Mucosa of gallbladder (tissue), 1 donor: ENCODE measurements at places on chromosomes 2 and 18.

GRCh38 chr18:13534631-13535030 is 191.7 kb downstream of the FAM210A start:
- DNase-seq: no peak

GRCh38 chr2:200158647-200159356 is 147.7 kb upstream of the SPATS2L start:
- no peak for DNase-seq

DNA sequence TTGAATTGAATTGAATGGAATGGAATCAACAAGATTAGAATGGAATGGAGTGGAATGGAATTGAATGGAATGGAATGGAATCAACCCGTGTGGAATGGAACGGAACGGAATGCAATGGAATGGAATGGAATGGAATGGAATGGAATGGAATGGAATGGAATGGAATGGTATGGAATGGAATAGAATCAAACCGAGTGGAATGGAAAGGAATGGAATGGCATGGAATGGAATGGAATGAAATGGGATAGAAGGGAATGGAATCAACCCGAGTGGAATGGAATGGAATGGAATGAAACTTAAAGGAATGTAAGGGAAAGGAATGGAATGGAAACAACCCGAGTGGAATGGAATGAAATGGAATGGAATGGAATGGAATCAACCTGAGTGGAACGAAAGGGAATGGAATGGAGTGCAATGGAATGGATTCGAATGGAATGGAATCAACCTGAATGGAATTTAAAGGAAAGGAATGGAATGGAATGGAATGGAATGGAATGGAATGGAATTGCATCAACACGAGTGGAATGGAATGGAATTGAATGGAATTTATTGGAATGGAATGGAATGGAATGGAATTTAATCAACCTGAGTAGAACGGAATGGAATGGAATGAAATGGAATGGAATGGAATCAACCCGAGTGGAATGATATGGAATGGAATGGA is 1146.6 kb downstream of the RPIA start:
- no peak for DNase-seq

DNA sequence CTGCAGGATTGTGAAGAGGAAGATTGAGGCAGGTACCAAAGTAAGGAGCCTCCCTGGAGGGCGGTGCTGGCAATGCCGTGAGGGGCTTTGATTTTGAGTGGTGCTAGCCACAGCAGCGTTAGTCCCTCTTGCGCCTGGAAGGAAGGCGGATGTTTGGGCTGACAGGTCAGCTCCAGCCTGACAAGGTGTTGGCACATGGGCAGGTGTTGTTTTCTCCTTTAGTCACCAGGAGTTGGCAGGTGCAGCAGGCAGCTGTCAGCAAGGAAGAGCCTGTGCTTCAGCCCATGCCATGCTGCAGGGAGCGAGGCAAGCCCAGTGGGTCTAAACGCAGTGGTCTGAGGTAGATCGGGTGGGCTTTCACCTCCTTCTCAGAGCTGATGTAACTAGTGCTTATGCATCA is 8.5 kb downstream of the SEC11C start:
- DNase-seq: no peak

DNA sequence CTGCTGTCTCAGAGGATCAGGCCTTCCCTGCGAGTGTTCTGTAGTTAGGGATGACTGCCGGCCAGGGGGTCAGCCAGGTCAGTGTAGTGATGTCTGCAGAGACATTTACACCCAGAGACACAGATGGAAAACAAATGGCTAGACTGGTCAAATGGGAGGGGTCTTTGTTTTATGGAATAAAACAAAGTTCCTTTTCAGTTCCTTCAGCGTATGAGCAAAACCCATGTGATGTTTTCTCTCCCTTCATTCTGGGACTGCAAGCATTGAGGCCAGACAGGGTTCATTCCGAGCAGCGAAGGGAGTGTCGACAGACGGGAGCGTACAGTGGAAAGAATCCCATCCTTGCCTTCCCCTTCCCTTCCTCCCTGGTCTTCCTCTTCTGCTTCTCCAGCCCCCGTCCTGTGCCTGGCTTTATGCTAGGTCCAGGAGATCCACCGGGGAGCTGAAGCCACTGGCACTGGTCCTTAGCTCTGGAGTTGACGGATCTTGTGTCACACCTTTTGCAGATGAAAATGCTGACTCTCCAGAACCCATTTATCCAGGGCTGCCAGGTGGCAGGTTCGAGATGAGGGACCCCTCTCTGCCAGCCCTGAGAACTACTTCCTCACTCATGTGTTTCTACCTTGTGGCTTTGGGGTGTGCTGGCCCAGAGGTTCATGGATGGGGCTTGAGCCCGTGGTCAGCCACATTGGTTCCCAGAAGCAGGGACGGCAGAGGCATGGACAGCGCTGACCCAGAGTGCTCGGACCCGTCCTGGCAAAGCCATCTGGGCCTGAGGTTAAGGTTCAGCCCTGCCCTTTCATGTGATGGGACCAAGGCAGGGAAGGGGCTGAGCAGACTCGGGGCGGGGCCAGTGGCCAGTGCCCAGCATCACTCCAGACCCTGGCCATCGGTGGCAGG is 24.2 kb downstream of the ITGB1BP1 start:
- DNase-seq: no peak

GRCh38 chr2:169286624-169287231 is 75.6 kb downstream of the LRP2 start:
- DNase-seq: no peak

GRCh38 chr2:3176071-3176868 is 201.3 kb downstream of the EIPR1 start:
- DNase-seq: no peak
